Activated CD4-positive, alpha-beta T cell treated with anti-CD3 and anti-CD28 coated beads, Interleukin-2, amount 50 U/mL, for 48 hours (primary cell): ENCODE measurements at places on chromosomes 3 and 15.

- DNase-seq = no peak
Observed at GRCh38 chr15:84033793-84034553, 201.6 kb upstream of the GOLGA6L4 start.

GRCh38 chr3:42855547-42856380 lies 19.9 kb downstream of the CYP8B1 start:
- DNase-seq = no peak

- DNase-seq = no peak
Observed at GRCh38 chr15:56528136-56528535, 63.2 kb upstream of the MNS1 start.

GRCh38 chr15:23860290-23861245 lies 173.5 kb upstream of the NDN start:
- no peak for DNase-seq

DNA sequence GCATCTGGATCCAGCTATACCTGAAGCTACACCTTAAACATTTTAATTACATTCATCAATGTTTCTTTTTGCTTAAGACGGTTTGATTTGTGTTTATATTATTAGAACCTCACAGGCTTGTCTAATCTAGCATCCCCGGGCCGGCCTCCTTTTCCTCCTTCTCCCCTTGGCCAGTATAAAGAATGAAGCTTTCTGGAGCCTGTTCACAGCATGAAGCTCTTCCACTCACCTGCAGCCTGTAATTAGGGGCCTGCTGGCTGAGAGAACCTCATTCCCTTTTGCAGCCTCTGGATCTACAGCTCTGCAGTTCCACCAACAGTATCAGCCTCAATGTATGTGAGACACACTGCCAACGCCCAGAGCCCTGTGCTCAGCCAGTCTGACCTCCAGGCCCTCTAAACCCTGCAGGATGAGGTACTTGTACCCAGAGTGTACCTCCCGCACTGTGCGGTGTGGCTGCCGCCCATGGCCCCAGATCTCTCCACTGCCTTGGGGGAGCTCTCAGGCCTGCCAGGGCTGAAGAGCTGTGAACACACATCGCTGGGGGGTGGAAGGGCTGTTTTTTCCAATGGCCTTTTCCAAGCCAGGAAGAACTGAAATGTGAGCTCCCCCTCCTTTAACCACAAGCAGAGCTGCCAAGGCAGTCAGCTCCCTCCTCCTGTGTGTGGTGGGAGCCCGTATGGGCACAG lies 114.7 kb upstream of the ALDH1A3 start:
- DNase-seq = no peak

GRCh38 chr3:158258619-158259018 lies 148.7 kb downstream of the RSRC1 start:
- no peak for DNase-seq

- DNase-seq = no peak
Observed at GRCh38 chr3:46668591-46668990, 24.9 kb downstream of the ALS2CL start.

GRCh38 chr15:69398491-69398891 lies 15.7 kb upstream of the KIF23 start:
- DNase-seq = no peak

GRCh38 chr15:43550527-43551363 lies 33.3 kb downstream of the MAP1A start:
- DNase-seq = no peak

DNA sequence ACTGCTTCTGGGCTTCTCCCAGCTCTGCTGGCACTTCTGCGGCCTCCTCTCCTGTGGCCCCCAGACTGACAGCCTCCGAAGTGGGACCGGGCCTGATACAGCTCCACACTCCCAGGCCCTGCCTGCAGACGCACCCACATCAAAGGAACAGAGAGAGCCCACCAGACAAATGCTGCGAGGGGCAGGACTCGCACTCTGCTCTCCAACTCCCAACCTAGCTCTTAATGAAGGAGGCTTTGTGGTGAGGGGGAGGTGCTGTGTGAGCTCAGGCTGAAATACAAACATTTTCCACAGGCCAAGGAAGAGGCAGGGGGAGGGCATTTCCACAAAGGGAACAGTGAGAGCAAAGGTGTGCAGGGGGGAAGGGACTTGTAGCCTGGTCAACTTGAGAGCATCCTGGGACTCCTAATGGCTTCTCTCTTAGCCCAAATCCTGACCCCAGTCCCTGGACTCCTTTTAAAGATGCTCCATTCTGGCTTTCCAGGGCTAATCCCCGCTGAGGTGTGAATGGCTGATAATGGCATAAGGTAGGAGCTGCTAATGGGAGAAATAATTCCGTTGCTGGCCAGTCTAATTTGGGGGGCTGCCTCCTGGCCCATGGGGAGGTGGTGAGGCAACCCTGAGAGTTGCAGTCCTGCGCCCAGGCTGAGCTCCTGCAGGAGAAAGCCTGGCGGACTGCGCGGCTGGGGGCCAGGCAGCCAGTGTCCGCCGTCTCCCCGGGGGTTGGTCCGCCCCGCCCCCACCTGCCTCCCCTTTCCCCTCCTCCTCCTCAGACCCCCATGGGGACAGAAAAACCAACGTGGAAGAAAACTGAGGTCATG lies 9.6 kb downstream of the LINGO1 start:
- no peak for DNase-seq

DNA sequence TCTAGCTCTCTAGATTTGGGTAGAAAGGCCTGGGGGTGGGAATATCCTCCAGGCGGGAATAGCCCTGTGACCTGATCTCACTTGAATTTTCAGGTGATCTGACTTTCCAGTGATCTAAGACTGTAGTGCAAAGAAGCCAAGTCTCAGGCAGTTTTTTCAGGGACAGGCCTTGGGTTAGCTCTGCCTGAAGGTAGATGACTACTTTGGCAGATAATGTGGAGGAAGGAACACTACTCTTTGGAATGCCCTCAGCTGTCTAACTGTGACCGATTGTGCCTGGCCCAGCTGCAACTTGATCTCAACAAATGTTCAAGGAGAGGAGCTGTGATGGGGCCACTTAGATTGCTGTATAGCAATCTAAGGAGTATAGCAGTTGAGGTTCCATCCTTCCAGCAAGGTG lies 193.7 kb downstream of the TCF12 start:
- no peak for DNase-seq

GRCh38 chr3:177419904-177420601 lies 222.8 kb upstream of the TBL1XR1 start:
- DNase-seq = peak; percentile 43

GRCh38 chr3:135784557-135784956 lies 181.0 kb upstream of the PPP2R3A start:
- DNase-seq = no peak
